ENCODE measurements at places on chromosomes 1 and 21. TPM values are rescaled to one million over a fixed set of nuclear protein-coding genes. Genes with fewer than 3 reads are reported as not detected.

Gene CLDN17
- polyA plus RNA-seq: not detected

Gene RHEX
- polyA plus RNA-seq: not detected

Gene DNAI4
- 0.09 TPM for polyA plus RNA-seq

Gene IKBKE
- polyA plus RNA-seq: 35.6 TPM

Gene CRNN
- polyA plus RNA-seq: not detected

Gene B3GALT2
- polyA plus RNA-seq: not detected

Gene OVAAL
- polyA plus RNA-seq: not detected

GRCh38 chr1:87603626-87604025, 274.9 kb downstream of the LMO4 start:
- H3K4me1 ChIP-seq: no peaks in the 10 kb centered on the region
- H3K36me3 ChIP-seq: no peaks in the 10 kb centered on the region
- H3K27ac ChIP-seq: no peak overlapping the region

DNA sequence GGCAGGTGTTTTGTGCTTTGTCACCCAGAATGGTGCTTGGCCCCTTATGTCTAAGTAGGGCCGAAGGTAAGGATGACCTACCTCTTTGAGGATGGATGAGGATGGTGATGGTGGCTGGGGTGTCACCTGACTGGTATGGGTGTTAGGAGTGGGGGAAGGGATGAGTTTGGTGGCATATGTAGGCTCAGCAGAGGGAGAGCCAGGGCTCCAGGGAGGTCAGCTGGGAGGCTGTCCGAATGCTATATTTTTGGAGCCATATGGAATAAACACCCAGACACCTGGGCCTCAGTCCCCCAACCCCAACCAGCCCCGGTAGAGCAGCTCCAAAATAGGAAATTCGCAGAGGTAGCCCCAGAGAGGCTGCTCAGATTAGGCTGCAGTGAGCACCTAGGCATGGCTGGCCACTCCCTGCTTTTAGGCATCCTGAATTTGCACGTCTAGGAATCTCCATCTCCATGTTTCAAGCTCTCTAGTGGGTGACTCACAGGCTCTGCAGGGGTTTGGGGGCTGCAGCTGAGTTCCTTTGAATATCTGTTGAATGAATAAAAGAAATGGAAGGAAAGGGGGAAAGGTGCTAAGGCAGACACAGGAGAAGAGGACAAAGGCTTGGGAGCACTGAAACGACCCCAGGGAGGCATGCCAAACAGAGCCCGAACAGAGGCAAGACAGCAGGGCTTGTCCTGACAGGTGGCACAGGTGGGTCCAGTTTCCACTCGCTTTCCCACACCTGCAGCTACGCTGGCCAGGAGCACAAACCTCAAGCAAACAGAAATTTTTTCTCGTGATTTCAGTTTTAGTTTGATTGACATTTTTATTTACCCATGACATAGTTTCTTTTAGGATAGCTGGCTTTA, 135.3 kb upstream of the EDN2 start:
- no peak overlapping the region for H3K4me3 ChIP-seq
- H3K36me3 ChIP-seq: no peaks in the 10 kb centered on the region
- peaks cover 21% of the 10 kb centered on the region for H3K4me1 ChIP-seq

- no peak for DNase-seq
- H3K4me1 ChIP-seq: no peaks in the 10 kb centered on the region
- no peak overlapping the region for H3K27ac ChIP-seq
- no peaks in the 10 kb centered on the region for H3K27me3 ChIP-seq
- H3K36me3 ChIP-seq: no peaks in the 10 kb centered on the region
- no peak overlapping the region for H3K4me3 ChIP-seq
Observed at GRCh38 chr1:25198663-25199252, 33.5 kb downstream of the SYF2 start.

GRCh38 chr1:18386591-18386990, 94.1 kb upstream of the KLHDC7A start:
- no peaks in the 10 kb centered on the region for H3K4me1 ChIP-seq
- peaks cover 4% of the 10 kb centered on the region for H3K27me3 ChIP-seq
- no peak overlapping the region for H3K27ac ChIP-seq

DNA sequence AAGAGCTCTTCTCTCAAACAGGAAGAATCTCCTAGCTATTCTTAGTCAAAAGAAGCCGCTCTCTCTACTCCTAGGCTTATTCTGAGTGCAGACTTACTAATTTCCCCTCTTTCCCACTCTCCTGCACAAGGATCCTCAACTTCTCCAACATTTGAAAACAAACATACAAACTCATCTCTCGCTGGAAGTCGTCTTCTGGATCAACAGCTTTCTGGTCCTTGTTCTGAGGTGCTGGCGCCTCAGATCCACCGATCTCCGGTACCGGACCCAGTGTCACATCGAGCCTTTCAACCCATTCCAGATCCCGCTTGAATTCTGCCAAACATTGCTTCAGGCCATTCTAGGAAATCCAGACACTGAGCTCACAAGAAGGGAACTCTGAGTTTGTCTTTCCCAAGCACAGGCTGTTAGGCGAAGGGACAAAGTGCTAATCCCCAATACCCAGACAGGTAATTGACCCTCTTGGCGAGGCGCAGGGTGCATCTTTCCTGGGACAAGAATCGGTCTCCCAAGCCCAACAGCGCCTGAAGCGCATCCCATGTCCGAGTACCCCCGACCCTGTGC, 696 bp downstream of the EBNA1BP2 start:
- no peak for DNase-seq
- H3K36me3 ChIP-seq: peaks cover 35% of the 10 kb centered on the region
- H3K4me3 ChIP-seq: peak overlapping the region; percentile 80
- H3K27ac ChIP-seq: no peak overlapping the region
- peaks cover 16% of the 10 kb centered on the region for H3K4me1 ChIP-seq

DNA sequence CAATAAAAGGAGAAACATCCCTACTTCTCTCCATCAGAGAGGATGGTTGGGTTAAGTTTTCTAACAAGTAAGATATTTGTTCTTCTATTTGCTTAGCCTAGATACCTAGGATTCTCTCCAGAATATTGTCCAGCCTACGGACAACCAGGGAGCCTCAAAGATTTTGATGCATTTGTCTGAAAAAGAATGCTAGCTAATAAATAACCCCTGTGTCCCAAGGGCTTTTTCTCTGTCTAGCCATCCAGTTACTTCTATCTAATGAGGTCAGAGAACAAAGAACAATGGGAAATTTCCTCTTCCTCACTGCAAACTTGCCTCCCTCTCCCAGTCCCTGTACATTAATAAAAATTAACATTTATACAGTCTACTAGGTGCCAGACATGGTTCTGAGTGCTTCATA, 810 bp downstream of the RGS5 start:
- no peak overlapping the region for H3K4me3 ChIP-seq
- H3K4me1 ChIP-seq: no peaks in the 10 kb centered on the region
- H3K27me3 ChIP-seq: no peaks in the 10 kb centered on the region
- H3K27ac ChIP-seq: no peak overlapping the region

DNA sequence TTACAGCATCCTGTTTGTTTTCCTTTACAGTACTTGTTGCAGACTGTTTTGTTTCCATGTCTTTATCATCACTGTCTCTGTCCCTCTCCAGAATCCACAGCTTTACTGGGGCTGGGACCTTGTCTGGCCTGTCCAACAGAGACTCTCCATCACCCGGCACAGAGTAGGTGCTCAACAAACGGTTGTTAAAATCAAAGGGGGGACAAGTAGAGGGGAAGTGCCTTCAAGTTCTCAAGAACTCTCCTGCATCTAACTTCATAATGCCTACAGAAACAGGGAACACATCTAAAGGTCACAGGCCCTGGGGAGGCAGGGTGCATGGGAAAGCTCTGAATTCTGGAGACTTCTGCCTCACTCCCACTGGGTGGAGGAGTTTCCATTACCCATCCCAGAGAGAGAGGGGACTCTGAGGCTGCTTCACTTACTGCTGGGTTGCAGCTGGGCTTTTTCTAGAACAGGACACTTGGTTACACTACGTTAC, 2.3 kb upstream of the ECE1 start:
- H3K27ac ChIP-seq: no peak overlapping the region
- no peaks in the 10 kb centered on the region for H3K36me3 ChIP-seq
- H3K4me1 ChIP-seq: peaks cover 78% of the 10 kb centered on the region
- DNase-seq: no peak
- no peak overlapping the region for H3K4me3 ChIP-seq

DNA sequence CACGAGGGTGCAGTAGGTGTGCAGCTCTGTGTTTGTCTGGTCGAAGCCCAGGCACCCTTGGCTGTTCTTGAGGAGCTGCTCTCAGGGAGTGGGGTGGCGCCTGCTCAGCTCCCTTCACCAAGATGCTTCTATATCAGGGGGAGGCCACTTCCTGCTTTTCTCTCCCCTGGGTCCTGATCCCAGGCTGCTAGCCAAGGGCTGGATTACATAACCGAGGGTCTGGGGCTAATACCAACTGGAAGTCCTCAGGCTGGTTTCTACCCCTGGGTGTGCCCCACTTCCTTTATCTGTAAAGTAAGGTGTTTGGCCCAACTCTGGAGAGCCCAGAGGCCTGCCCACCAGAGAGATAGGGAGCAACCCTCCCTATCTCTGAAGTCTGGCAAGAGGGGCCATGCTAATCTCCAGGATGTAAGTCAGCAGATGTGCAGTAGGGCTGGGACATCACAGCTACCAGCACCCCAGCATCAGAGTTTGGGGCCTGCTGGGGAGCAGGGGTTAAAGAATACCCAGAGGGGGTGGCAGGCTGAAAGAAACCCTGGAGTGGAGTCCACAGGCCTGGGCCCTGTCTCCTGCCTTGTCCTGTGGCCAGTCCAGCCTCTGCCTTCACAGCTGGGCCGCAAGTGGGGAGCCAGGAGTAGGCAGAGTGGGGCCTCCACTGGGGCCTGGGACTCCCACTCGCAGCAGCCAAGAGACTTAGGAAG, 2.1 kb downstream of the SELENBP1 start:
- no peak overlapping the region for H3K4me3 ChIP-seq
- peak overlapping the region; percentile 51 for H3K27ac ChIP-seq
- peaks cover 22% of the 10 kb centered on the region for H3K4me1 ChIP-seq
- no peaks in the 10 kb centered on the region for H3K27me3 ChIP-seq

DNA sequence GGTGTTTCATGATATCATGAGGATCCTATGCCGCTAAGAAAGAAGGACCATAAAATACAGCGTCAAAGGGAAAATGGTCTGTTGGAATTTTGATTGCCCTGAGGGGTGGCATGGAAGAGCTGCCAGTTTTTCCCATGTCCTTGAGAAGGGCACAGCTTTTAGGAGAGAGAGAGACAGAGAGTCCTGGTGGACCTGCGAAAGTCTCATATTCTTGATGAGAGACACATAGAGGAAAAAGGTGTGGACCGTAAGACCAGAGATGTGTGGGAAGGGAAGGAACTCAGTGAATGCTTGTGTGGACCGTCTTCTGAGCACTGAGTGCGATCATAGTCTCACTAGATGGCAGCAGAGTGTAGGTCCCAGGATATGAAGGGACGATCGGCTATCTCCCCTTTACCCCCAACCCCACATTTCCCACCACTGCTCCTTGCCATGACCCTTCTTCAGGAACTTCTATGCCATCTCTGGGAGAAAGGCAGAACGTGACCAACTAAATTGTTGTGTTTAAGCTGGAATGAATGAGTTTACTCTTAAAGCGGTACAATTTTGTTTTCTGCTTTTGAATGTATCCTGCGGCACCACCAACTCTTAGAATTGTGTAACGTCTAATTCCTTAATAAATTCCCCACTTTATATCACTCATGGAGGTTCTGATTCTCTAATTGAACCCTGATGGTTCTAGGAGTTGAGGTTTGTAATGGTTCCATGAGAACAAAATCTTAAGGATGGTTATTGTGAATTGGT, 117.7 kb downstream of the CTH start:
- H3K27me3 ChIP-seq: no peaks in the 10 kb centered on the region
- no peak overlapping the region for H3K27ac ChIP-seq
- H3K36me3 ChIP-seq: no peaks in the 10 kb centered on the region
- DNase-seq: no peak
- no peak overlapping the region for H3K4me3 ChIP-seq

DNA sequence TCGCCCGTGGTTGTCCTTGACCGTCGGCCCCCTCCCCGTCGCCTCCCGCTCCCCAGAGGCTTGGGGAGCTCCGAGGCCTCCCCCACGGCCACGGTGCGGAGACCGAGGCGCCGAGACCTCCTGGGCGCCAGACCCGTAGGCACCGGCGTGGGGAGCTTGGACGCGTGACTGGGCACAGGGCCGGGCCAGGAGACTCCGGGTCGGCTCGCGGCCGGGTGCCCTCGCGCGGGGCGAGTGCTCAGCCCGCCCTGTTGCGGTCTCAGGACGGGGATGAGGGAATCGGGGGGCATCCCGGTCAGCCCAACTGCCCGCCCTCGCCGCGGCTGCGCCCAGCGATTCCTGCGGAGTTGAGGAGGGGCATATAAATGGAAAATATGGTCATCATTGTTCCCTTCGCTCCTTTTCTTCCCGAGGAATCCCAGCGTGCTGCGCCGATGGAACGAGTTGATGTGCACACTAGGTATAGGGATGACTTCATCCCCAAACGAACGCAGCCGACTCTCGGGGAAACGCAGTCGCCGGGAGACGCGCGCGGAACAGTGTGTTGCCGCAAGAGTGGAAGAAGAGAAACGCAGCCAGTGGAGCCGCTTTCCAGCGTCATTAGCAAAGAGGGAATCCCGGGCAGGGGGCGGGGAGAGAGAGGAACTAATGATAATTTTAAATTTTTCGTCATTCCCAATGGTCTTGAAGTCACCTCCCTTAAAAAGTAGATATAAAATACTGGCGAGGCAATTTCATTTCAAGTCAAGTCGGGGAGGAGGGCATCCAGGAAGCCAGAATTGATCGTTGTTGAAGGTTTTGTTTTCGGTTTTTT, 747 bp upstream of the ENAH start:
- no peak overlapping the region for H3K27ac ChIP-seq
- H3K4me1 ChIP-seq: peaks cover 23% of the 10 kb centered on the region
- H3K27me3 ChIP-seq: peaks cover 32% of the 10 kb centered on the region
- no peaks in the 10 kb centered on the region for H3K36me3 ChIP-seq
- peak; percentile 31 for DNase-seq

DNA sequence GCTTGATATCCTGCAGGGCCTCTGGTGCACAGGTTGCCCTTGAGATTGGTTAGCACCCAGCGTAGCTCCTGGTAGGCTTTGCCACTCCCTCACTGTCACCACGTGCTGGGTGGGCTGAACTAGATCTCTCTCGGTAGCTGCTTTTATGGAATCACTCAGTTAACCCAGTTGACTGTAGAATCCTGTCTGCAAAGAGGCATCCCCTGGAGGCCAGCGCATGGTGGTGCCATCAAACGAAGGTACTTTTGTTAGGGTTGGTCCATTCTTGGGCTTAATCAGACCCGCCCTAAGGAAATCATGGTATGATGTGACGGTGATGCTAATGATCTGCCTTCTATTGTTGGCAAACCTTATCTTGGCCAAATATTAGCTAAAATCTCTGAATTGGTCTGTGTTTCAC, 153.4 kb downstream of the GALNT2 start:
- no peak for DNase-seq
- H3K4me3 ChIP-seq: no peak overlapping the region
- no peaks in the 10 kb centered on the region for H3K27me3 ChIP-seq

GRCh38 chr1:205065666-205066065, 18.6 kb downstream of the TMEM81 start:
- H3K4me3 ChIP-seq: no peak overlapping the region
- H3K36me3 ChIP-seq: no peaks in the 10 kb centered on the region

GRCh38 chr1:53622531-53622930, 116.4 kb downstream of the GLIS1 start:
- no peak overlapping the region for H3K4me3 ChIP-seq
- no peaks in the 10 kb centered on the region for H3K27me3 ChIP-seq
- H3K4me1 ChIP-seq: no peaks in the 10 kb centered on the region
- no peak for DNase-seq
- no peaks in the 10 kb centered on the region for H3K36me3 ChIP-seq

GRCh38 chr1:17156108-17156507, 36.9 kb upstream of the PADI2 start:
- no peaks in the 10 kb centered on the region for H3K36me3 ChIP-seq
- H3K4me1 ChIP-seq: peaks cover 2% of the 10 kb centered on the region
- H3K4me3 ChIP-seq: no peak overlapping the region

Measured in CD14-positive monocyte (primary cell).